ENCODE measurements at places on chromosomes 6 and 20.
A peak's percentile ranks its signal among the peaks of the same experiment; 100 is the strongest.

- no peak for DNase-seq
Observed at GRCh38 chr6:42958125-42958524, 2.4 kb upstream of the GNMT start.

DNA sequence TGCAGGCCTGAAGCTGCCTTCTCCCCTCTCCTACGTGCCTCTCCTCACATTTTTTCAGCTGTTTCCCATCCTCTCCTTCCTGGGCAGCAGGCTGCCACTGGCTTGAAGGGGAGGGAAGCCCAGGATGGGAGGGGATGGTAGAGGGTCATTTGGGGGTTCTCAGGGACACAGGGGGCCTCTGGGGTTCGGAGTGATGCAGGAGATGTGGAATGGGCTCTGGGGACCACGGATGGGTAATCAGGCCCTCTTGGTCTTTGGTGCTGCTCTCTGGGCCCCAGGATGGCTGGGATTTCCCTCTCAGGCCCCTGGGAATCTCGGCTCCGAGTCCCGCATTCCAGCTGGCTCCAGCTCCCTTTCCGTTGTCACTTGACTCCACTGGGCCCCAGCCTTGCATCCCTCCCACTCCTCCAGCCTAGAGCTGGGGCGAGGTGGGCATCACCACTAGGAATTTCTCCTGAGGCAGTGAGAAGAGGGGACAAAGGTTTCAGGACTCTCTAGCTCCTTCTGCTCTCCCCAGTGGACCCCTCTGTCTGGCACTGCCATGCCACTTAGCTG, 2.0 kb upstream of the DDR1 start:
- no peak for DNase-seq

- DNase-seq: peak; percentile 6
Observed at GRCh38 chr20:52425253-52425652, 233.7 kb upstream of the ZFP64 start.

DNA sequence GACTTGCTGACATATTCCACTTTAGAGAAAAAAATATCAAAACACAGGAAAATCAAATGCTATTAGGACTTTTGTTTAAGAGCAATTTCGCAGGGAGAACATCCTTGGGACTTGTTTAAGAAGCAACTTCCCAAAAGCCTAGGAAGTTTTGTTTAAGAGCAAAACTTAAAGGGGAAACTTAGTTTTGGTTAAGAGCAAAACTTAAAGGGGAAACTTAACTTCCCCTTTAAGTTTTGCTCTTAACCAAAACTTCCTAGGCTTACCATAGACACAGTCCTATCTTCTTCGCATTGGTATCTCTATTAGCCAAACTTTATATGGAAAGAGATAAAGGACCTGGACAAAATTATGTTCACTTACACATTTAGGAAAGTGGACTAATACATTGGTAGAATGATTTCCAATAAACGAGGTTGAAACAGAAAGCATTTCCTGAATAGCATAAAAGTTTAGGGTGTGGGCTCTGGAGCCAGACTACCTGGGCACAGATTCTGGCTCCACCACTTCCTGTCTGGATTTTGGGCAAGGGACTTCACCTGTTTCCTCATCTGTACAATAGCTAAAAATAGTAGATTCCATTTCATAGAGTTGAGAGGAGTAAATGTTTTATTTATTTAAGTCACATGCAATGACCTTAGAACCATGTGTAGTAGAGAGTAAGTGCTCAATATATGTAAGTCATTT, 15.7 kb downstream of the PAQR8 start:
- DNase-seq: no peak

DNA sequence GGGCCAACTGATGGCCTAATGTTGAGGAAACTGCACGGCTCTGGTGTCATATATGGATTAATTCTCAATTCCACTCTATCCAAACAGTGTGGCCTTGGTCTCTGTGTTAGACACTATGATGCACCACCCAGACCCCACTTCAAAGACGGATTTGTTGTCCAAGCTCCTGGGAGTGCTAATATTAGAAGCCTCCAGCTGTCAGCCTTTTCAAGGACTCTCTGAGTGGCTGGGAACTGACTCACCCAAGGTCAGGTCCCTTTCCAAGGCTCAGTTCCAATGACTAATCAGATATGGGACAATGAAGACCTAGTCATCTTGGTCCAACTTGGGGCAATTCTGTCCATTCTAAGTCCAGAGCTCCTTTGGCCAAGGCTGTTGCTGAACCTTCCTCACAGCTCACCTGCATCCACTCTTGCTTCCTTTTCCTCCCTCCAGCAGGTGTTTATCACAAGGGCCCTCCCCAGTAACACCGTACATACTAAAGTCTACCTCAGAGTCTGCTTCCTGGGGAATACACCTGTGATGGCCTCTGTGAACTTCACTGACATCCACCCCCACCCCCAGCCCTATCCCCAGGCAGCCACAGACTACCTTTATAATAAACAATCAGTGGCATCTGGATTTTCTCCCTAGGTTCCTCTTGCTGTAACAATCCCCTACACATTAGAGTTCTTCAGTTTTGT, 7.2 kb upstream of the IL20RA start:
- no peak for DNase-seq

- no peak for DNase-seq
Observed at GRCh38 chr6:34570066-34570833, 14.1 kb upstream of the SPDEF start.

DNA sequence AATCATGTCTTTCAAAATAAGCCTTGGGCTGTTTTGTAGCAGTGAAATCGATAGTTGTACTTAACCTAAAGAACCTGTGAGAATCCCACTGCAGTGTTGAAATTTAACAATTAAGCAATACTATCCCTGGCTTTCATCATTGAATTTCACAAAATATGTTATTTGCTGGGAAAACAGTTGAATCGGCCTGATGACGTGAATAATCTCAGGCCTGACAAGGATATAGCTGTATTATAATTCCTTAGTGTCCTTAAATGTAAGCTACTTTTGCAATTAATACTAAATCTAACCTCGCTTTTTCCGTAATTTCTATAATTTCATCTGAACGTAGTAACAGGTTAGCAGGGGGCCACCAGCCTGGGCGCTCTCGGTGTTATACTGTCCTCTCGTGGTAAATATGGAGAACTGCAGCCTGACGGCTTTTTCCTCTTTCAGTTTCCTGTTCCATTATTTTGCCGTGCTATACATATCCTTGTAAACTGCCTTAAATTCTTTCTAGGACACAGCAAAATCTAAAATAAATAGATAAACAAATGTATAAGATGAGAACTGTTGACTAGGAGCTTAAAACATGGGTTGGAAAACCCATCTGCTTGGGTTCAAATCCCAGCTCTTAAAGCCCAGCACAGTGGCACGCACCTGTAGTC, 24.0 kb downstream of the MTFR2 start:
- DNase-seq: peak; percentile 74

DNA sequence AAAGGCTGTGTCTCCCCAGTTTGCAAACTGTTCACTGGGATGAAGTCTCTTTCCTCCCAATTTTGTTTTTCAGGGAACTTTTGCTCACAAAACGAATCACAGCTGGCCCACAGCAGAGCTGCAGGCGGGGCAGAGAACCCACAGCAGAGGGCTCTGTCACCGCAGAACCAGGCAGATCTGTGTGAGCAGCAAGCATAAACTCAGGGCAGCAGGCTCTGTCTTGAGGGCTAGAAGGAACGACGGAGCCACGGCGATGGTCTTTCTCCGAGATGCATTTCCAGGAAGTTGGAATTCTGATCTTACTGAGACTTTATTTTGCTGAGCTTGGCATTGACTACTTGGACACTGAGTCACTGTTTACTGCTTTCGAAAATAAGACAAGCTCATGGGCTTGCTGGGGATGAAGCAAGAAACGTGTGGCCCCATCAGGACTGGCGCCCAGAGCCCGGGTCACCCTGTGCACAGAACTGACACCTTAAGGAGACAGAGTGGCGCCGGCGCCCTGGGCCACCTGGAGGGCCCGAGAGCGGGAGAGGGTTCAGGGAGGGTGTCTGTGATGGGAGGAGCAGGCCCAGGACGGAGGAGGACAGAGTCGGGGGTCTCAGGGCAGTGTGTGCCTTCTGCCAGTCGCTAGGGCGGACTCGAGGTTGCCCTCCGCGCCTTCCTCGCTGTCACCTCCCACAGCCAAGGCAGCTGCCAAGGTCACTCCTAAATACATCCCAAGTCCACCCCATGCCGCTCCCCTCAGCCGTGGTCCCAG, 106.3 kb upstream of the NXT1 start:
- peak; percentile 41 for DNase-seq

DNA sequence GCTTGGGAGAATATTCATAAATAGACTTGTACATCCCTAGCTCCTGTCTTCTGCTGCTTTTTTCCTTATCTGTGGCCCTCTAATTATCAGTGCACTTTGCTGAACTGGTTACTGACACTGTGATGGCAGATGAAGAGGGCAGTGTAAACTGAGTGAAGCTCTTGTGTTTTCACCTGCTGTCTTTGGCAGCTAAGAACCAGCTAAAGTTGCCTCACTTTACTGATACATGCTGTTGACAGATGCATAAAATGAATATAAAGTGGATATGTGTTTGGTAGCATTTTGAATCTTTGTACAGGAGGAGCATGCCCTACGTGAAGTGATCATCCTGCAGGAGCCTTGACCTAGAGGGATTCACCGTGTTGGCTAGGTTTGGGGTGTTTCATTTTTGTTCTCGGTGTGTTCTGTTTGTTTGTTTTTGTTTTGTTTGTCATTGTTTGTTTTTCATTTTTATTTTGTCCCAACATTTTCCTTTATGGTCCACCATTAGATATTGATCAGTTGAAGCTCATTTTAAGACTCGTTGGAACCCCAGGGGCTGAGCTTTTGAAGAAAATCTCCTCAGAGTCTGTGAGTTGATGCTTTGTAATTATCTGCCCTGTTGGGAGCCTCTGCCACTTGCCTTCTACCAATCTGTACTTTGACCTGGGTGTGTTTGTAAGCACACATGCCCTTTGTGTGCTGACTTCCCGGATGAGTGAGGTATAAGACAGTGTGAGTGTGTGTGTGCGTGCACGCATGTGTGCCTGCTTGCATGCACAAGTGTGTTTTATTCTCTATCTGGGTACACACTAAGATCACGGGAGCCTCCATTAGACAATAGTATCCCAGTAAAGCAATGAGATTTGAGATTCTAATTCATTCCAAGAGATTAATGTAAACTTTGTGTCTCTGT, 34.6 kb upstream of the MAPK13 start:
- no peak for DNase-seq

DNA sequence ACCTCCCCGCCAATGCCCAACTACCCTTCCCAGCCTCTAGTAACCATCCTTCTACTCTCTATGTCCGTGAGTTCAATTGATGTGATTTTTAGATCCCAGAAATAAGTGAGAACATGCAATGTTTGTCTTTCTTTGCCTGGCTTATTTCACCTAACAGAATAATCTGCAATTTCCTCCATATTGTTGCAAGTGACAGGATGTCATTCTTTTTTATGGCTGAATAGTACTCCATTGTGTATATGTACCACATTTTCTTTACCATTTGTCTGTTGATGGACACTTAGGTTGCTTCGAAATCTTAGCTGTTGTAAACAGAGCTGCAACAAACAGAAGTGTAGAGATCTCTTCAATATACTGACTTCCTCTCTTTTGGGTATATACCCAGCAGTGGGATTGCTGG, 65.0 kb downstream of the RNF217 start:
- no peak for DNase-seq

- DNase-seq: no peak
Observed at GRCh38 chr20:32206760-32207625, 550 bp downstream of the PLAGL2 start.

GRCh38 chr6:122214605-122215318, 184.7 kb upstream of the HSF2 start:
- DNase-seq: no peak

DNA sequence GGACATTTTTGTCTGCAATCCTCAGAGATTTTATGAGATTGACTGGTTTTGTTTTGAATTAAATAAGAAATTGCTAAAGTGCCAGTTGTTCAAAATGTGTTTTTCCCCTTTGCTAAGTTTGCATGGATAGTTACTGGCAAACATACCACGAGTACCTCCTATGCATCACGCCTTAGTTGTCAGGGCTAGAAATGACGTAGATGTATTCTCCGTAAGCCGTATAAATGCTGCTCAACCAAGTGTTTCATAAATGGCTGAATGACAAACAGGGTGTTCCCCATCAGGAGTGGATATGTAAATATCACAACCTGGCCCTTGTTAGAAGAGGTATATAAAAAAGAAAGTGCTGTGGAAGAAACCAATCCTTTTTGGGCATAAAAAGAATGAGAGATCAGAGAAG, 341.1 kb upstream of the ZFP64 start:
- no peak for DNase-seq

- no peak for DNase-seq
Observed at GRCh38 chr6:162200945-162201690, 526.4 kb downstream of the PRKN start.
